Type B pancreatic cell (in vitro differentiated cells): ENCODE measurements at places on chromosomes 6 and 20.

- H3K36me3 ChIP-seq = no peaks in the 10 kb centered on the region
- H3K27ac ChIP-seq = no peak overlapping the region
- no peak for DNase-seq
- H3K27me3 ChIP-seq = peaks cover 25% of the 10 kb centered on the region
These were observed 135.9 kb upstream of the PDE10A start for GRCh38 chr6:165798991-165799390.

- no peak for DNase-seq
- no peak overlapping the region for H3K4me3 ChIP-seq
- no peaks in the 10 kb centered on the region for H3K4me1 ChIP-seq
- no peaks in the 10 kb centered on the region for H3K36me3 ChIP-seq
These were observed 12.6 kb upstream of the SLC17A5 start for GRCh38 chr6:73666393-73666792.

DNA sequence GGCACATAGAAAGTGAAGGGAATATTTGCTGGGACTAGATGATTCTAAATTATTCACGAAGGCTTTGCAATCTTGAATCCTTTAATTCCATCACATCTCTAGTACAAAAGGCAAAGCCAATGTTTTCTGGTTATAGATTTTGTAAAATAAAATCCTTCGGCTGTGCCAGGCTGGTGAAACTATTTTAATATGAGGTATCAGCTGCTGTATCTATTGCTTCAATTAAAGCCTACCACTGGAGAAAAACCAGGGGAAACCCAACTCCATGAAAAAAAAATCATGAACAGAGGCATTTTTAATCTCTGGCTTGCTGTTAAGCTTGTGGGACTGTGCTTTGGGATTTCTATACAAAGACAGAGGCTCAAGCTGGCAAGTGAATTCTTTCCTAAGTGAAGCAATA, 271.8 kb downstream of the QKI start:
- no peaks in the 10 kb centered on the region for H3K4me1 ChIP-seq
- peaks cover 26% of the 10 kb centered on the region for H3K27me3 ChIP-seq
- H3K4me3 ChIP-seq = no peak overlapping the region
- no peaks in the 10 kb centered on the region for H3K36me3 ChIP-seq

DNA sequence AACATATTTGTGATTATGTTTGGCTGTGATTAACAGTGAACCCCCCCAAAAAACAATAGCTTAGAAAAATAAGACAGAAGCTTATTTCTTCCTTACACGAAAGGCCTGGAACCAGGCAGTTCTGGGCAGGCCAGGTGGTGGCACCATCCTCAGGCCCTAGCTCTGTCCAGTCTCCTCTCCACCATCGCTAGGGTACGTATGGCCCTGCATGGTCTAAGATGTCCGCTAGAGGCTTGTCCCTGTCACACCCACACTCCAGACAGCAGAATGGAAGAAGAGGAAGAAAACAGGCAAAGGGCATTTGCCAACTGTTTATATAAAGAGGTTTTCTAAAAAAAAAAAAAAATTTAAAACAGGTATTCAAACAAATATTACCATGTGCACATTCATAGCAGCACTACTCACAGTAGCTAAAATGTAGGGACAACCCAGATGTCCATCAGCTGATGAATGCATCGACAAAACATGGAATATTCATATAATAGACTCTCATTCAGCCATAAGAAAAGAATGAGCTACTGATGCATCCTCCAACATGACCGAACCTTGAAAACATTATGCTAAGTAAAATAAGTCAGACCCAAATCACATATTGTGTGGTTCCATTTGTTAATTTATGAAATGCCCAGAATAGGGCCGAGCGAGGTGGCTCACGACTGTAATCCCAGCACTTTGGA, 6.7 kb downstream of the TGM3 start:
- no peak overlapping the region for H3K4me3 ChIP-seq
- peaks cover 28% of the 10 kb centered on the region for H3K27me3 ChIP-seq
- H3K27ac ChIP-seq = no peak overlapping the region
- no peaks in the 10 kb centered on the region for H3K36me3 ChIP-seq
- DNase-seq = no peak

- no peak overlapping the region for H3K27ac ChIP-seq
- no peaks in the 10 kb centered on the region for H3K4me1 ChIP-seq
- H3K36me3 ChIP-seq = no peaks in the 10 kb centered on the region
- H3K4me3 ChIP-seq = no peak overlapping the region
- no peak for DNase-seq
These were observed 361.1 kb upstream of the PTCHD4 start for GRCh38 chr6:48472091-48472490.

- H3K27me3 ChIP-seq = no peaks in the 10 kb centered on the region
- DNase-seq = no peak
- H3K4me1 ChIP-seq = no peaks in the 10 kb centered on the region
- H3K4me3 ChIP-seq = no peak overlapping the region
- H3K36me3 ChIP-seq = peaks cover 16% of the 10 kb centered on the region
These were observed 28.4 kb downstream of the LYRM2 start for GRCh38 chr6:89610149-89610642.

DNA sequence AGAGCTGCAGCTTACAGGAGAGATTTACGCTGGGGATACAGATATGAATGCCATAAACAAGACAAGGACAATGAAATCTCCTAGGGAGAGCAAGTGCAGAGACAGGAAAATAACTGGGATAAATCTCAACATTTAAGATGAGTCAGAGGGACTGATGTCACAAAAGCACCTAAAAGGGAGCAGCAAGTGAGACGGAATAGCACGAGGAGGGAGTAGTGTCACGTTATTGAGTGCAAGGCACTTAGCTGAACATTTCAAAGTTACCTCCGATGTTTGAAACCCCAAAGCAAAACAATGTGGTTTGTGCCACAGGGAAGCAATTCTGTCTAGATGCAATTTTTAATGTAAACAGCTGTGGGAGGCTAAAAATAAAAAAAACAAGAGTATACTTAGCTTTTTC, 1131.7 kb upstream of the EYS start:
- no peak overlapping the region for H3K27ac ChIP-seq
- no peaks in the 10 kb centered on the region for H3K4me1 ChIP-seq
- H3K27me3 ChIP-seq = no peaks in the 10 kb centered on the region

GRCh38 chr6:160534050-160534696, 129.9 kb downstream of the LPA start:
- DNase-seq = peak; percentile 74
- H3K27ac ChIP-seq = no peak overlapping the region
- H3K4me3 ChIP-seq = no peak overlapping the region
- peaks cover 15% of the 10 kb centered on the region for H3K27me3 ChIP-seq
- H3K36me3 ChIP-seq = no peaks in the 10 kb centered on the region

GRCh38 chr6:28982476-28983266, 22.4 kb downstream of the ZNF311 start:
- H3K27ac ChIP-seq = peak overlapping the region; percentile 94
- DNase-seq = no peak
- peaks cover 13% of the 10 kb centered on the region for H3K27me3 ChIP-seq
- peaks cover 51% of the 10 kb centered on the region for H3K4me1 ChIP-seq
- peak overlapping the region; percentile 92 for H3K4me3 ChIP-seq

- no peaks in the 10 kb centered on the region for H3K27me3 ChIP-seq
- H3K27ac ChIP-seq = no peak overlapping the region
- no peaks in the 10 kb centered on the region for H3K36me3 ChIP-seq
- H3K4me3 ChIP-seq = no peak overlapping the region
- peaks cover 9% of the 10 kb centered on the region for H3K4me1 ChIP-seq
These were observed 86.2 kb upstream of the ARID1B start for GRCh38 chr6:156691018-156691417.

DNA sequence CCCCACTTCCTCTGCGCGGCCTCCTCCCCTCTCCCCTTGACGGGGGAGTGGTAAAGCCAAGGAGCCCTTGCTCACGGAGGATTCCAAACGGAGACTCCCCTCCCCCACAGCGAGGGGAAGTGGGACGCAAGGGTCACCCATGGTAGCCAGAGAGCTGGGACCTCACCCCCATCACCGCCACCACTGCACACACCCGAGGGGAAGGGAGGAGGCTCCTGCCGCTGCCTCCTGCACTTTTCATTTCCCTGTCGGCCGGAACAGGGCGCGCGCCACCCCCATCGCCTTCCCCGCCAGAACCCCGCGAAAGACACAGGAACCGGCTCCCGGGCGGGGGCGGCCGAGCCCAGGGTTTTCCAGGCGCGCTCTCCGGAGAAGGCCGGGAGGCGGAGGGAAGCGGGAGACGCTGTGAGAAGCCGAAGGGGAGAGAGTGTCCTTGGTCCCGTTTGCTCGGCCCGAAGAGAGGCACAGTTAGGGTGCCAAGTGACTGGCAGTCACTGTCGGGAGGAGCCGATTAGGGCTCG, 789 bp downstream of the CCND3 start:
- DNase-seq = no peak
- H3K27ac ChIP-seq = peak overlapping the region; percentile 97
- H3K27me3 ChIP-seq = no peaks in the 10 kb centered on the region
- H3K4me1 ChIP-seq = peaks cover 28% of the 10 kb centered on the region
- peaks cover 4% of the 10 kb centered on the region for H3K36me3 ChIP-seq

DNA sequence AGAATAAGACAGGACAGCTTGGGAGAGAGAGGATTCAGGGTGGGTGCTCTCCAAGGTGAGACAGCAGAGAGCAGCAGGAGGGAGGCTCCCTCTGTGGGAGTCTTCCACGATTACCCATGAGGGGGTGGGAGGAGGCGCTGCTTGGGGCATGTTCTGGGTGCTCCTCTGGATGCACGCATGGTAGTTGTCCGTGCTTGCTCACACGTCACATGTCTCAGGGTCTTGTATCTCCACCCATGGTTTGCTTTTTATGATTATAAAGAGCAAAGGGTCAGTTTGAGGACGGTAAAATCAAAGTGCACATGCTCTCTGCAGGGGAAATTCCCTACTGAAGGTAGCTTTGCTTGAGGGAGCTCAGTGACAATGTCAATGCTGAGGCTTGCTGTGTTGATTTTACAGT, 338.4 kb downstream of the THBS2 start:
- H3K4me1 ChIP-seq = peaks cover 6% of the 10 kb centered on the region
- no peak overlapping the region for H3K4me3 ChIP-seq
- DNase-seq = no peak
- no peaks in the 10 kb centered on the region for H3K27me3 ChIP-seq
- no peaks in the 10 kb centered on the region for H3K36me3 ChIP-seq

DNA sequence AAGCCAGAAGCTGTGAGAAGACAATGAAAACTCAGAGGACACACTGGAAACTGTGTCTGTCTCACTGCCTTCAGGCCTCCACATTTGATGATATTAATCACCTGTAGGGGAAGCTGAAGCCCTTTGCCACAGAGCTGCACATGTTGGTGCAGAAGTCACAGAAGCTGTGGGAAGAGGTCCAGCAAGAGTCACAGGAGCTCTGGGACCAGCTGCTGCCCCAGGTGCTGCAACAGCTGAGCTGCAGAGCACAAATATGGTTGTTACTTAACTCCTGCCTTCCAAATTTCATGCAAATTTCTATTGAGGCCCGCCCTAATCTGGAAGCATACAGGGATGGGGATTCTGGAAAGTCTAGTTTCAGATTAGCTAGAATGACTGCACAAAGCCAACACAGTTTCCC, 169.3 kb downstream of the OGFRL1 start:
- H3K27ac ChIP-seq = no peak overlapping the region
- no peaks in the 10 kb centered on the region for H3K27me3 ChIP-seq
- H3K4me3 ChIP-seq = no peak overlapping the region

GRCh38 chr20:1130847-1131246, 12.4 kb downstream of the PSMF1 start:
- no peaks in the 10 kb centered on the region for H3K27me3 ChIP-seq
- no peak overlapping the region for H3K4me3 ChIP-seq
- no peaks in the 10 kb centered on the region for H3K4me1 ChIP-seq
- H3K36me3 ChIP-seq = peaks cover 59% of the 10 kb centered on the region

DNA sequence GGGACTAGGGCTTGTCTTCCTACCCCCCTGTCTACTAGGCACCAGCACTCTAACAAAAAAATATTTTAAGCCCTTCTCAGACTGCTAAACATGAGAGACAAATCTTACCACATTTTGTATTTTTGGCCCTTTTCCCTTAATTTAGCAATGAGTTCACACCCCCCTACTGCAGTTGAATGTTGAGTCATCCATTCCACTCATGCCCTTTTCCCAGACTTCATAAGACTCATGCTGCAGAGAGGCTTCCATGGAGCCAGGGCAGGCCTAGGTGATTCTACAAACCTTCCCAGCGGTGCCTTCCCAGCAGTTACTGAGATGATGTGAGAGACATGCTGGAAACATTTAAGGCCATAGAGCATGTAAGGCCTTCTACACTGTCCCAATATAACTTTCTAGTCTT, 53.9 kb downstream of the PXDC1 start:
- no peak for DNase-seq
- no peak overlapping the region for H3K4me3 ChIP-seq
- no peaks in the 10 kb centered on the region for H3K4me1 ChIP-seq
- H3K27me3 ChIP-seq = no peaks in the 10 kb centered on the region
- H3K27ac ChIP-seq = no peak overlapping the region
- H3K36me3 ChIP-seq = no peaks in the 10 kb centered on the region

GRCh38 chr6:149218471-149218870, 99.0 kb upstream of the TAB2 start:
- peaks cover 15% of the 10 kb centered on the region for H3K4me1 ChIP-seq
- no peak for DNase-seq
- H3K4me3 ChIP-seq = no peak overlapping the region
- H3K27ac ChIP-seq = no peak overlapping the region
- no peaks in the 10 kb centered on the region for H3K36me3 ChIP-seq

DNA sequence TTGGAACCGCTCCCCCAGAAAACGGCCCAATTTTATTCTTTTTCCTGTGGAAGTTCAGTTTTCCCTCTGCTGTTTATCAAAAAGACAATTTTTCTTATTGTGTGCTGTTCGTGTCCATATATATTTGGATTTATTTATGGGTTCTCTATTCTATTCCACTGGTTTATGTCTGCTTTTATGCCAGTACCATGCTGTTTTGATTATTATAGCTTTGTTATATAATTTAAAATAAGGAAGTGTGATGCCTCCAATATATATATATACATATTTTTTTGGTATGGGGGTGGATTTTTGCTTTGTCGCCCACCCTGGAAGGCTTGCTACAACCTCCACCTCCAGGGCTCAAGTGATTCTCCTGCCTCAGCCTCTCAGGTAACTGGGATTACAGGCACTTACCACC, 103.3 kb downstream of the TFAP2B start:
- no peaks in the 10 kb centered on the region for H3K27me3 ChIP-seq
- no peak for DNase-seq
- peaks cover 4% of the 10 kb centered on the region for H3K36me3 ChIP-seq
- no peak overlapping the region for H3K27ac ChIP-seq

- H3K27me3 ChIP-seq = no peaks in the 10 kb centered on the region
- H3K4me3 ChIP-seq = no peak overlapping the region
- peaks cover 5% of the 10 kb centered on the region for H3K4me1 ChIP-seq
- DNase-seq = no peak
These were observed 244.3 kb upstream of the FLRT3 start for GRCh38 chr20:14581731-14582130.

GRCh38 chr6:66865771-66866170, 1158.7 kb upstream of the EYS start:
- no peaks in the 10 kb centered on the region for H3K27me3 ChIP-seq
- no peak overlapping the region for H3K27ac ChIP-seq
- DNase-seq = no peak
- no peak overlapping the region for H3K4me3 ChIP-seq
- H3K36me3 ChIP-seq = no peaks in the 10 kb centered on the region
- no peaks in the 10 kb centered on the region for H3K4me1 ChIP-seq

- peaks cover 11% of the 10 kb centered on the region for H3K27me3 ChIP-seq
- H3K36me3 ChIP-seq = no peaks in the 10 kb centered on the region
- no peak overlapping the region for H3K27ac ChIP-seq
- H3K4me1 ChIP-seq = peaks cover 38% of the 10 kb centered on the region
- no peak overlapping the region for H3K4me3 ChIP-seq
These were observed 230.9 kb downstream of the FOXC1 start for GRCh38 chr6:1840491-1841121.

- no peak for DNase-seq
- H3K27me3 ChIP-seq = no peaks in the 10 kb centered on the region
- no peak overlapping the region for H3K27ac ChIP-seq
- no peak overlapping the region for H3K4me3 ChIP-seq
These were observed 328.6 kb upstream of the JARID2 start for GRCh38 chr6:14917109-14917910.

- no peaks in the 10 kb centered on the region for H3K27me3 ChIP-seq
- H3K4me1 ChIP-seq = no peaks in the 10 kb centered on the region
- H3K36me3 ChIP-seq = no peaks in the 10 kb centered on the region
- DNase-seq = no peak
- H3K27ac ChIP-seq = no peak overlapping the region
These were observed 341.5 kb downstream of the TFAP2A start for GRCh38 chr6:10073341-10073740.
